ENCODE measurements at places on chromosomes 3 and 15.

DNA sequence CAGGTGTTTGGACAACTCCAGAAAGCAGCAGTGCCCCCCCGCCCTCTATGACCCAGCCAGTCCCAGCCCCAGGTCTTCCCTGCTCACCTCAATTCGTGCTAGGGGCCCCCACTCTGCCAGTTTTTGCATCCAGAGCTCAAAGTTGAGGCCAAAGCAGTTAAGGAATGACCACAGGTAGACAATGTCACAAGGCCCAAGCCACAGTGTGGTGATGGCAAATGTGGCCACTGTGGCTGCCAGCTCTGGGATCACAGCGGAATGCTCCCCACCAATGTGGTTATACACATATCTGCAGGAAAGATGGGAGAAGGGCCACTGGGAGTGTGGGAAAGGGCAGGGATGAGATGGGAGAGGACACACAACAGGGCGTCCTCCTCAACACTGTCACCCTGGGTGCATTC is 8.2 kb downstream of the KLHL40 start:
- DNase-seq, result no peak

GRCh38 chr3:9448071-9448470 is 50.7 kb downstream of the SETD5 start:
- DNase-seq, result no peak

GRCh38 chr15:100802421-100803170 is 77.0 kb upstream of the ALDH1A3 start:
- no peak for DNase-seq

DNA sequence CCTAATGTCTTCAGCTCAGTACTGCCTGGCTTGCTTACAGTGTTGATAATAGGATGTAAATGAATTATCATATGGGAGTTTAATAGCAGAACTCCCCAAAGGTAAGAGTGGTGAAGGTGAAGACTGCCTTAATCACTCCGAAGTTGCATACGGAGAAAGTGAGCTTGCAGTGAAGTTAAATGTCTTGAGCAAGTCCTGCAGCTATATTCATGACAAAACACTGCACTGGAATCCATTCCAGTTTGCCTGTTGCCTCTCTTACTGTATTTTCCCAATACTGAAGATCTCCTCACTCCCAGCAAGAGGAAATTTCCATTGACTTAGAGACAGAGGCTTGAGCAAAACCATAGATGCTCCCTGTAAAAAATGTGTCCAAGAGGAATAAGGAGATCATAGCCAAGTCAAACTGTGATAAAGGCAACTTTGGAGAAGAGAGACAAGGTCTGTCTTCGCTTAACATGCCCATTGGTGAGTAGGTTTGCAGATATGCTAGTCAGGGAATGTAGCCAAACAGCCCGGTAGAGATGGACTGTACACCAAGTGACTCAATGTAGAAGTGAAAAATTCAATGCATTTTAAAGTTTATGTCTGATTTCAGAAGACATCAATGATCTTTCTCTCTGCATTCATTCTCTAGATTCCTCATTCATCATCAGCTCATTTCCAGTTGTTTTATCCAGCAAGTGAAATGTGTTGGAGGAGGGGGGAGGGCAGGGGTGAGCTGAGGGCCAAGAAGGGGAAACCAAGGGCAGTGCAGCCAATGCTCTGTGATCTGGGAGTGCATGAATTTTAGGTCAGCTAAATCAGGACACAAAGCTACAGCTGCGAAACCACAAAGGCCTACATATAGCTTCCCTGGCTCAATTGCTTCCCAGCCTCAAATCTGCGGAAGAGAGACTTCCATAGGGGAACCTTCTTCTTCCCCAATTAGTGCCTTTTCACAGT is 667.1 kb upstream of the NR2F2 start:
- no peak for DNase-seq

Data from left renal cortex interstitium (tissue), 4 donors.